ENCODE measurements at places on chromosomes 16 and 17.

- no peaks in the 10 kb centered on the region for H3K36me3 ChIP-seq
- H3K27me3 ChIP-seq: peaks cover 5% of the 10 kb centered on the region
- no peak overlapping the region for H3K4me3 ChIP-seq
- DNase-seq: no peak
- peaks cover 9% of the 10 kb centered on the region for H3K4me1 ChIP-seq
Observed at GRCh38 chr16:86771506-86772460, 193.4 kb downstream of the FOXL1 start.

DNA sequence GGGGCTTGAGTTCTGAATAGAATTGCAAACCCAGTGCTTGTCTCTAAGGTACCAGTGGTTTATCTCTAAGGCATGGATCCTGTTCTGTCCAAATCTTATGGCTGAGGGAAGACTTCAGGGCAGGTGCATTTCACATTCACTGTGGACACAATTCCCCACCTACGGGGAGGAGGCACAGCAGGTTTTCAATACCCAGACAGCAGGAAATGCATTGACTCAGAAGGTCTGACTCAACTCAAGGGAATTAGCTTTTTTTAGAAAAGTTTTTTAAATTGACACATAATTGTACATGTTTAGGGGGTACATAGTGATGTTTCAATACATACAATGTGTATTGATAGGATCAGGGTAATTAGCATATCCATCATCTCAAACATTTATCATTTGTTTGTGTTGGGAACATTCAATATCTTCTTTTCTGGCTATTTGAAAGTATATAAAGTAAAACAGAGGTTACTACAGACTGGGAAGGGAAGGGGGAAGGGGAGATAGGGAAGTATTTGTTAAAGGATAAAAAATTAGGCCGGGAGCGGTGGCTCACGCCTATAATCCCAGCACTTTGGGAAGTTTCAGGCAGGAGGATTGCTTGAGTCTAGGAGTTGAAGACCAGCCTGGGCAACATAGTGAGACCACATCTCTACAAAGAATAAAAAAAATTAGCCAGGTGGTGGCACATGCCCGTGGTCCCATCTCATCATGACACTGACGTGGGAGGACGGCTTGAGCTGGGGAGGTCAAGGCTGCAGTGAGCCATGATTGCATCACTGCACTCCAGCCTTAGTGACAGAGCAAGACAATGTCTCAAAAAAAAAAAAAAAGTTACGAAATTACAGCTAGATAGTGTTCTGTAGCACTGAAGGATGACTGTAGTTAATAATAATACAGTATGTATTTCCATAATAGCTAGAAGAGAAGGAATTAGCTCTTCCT lies 54.9 kb downstream of the RGS9 start:
- H3K27me3 ChIP-seq: no peaks in the 10 kb centered on the region
- H3K27ac ChIP-seq: peak overlapping the region; percentile 16
- no peaks in the 10 kb centered on the region for H3K36me3 ChIP-seq
- H3K4me3 ChIP-seq: no peak overlapping the region
- H3K4me1 ChIP-seq: peaks cover 12% of the 10 kb centered on the region

- peaks cover 3% of the 10 kb centered on the region for H3K4me1 ChIP-seq
- peaks cover 16% of the 10 kb centered on the region for H3K36me3 ChIP-seq
- no peak overlapping the region for H3K27ac ChIP-seq
Observed at GRCh38 chr16:83674931-83675535, 132.7 kb upstream of the HSBP1 start.

GRCh38 chr17:50866950-50867362 lies 802 bp upstream of the TOB1 start:
- peak overlapping the region; percentile 100 for H3K27ac ChIP-seq
- peaks cover 7% of the 10 kb centered on the region for H3K36me3 ChIP-seq
- no peak for DNase-seq
- no peaks in the 10 kb centered on the region for H3K27me3 ChIP-seq

DNA sequence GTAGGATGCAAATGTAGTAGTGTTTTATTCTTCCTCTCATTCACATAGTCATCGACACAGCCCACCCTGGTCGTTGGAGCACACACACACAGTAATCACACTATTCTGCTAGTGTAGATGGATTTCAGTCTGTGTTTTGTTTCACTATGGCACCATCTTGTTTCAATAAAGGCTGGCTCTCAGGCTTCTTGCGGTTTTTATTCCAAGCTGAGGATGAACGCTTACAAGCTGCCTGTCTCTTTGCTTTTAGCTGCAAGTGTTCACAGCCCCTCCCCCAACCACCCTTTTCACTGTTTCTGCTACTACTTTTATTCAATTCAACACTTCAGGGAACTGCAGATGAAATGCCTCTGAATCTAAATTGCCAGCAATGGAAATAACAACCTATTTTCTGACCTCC lies 140.9 kb upstream of the PMFBP1 start:
- H3K4me3 ChIP-seq: no peak overlapping the region
- no peak overlapping the region for H3K27ac ChIP-seq
- H3K36me3 ChIP-seq: peaks cover 2% of the 10 kb centered on the region
- peaks cover 6% of the 10 kb centered on the region for H3K4me1 ChIP-seq
- H3K27me3 ChIP-seq: no peaks in the 10 kb centered on the region

GRCh38 chr17:48102798-48103715 lies 1.8 kb upstream of the CBX1 start:
- DNase-seq: no peak
- peaks cover 8% of the 10 kb centered on the region for H3K27me3 ChIP-seq
- peak overlapping the region; percentile 87 for H3K4me3 ChIP-seq
- H3K27ac ChIP-seq: no peak overlapping the region
- H3K36me3 ChIP-seq: no peaks in the 10 kb centered on the region
- peaks cover 11% of the 10 kb centered on the region for H3K4me1 ChIP-seq

GRCh38 chr17:9566067-9566466 lies 9.6 kb downstream of the STX8 start:
- H3K27ac ChIP-seq: no peak overlapping the region
- no peaks in the 10 kb centered on the region for H3K27me3 ChIP-seq
- peaks cover 12% of the 10 kb centered on the region for H3K36me3 ChIP-seq
- DNase-seq: no peak
- no peaks in the 10 kb centered on the region for H3K4me1 ChIP-seq

DNA sequence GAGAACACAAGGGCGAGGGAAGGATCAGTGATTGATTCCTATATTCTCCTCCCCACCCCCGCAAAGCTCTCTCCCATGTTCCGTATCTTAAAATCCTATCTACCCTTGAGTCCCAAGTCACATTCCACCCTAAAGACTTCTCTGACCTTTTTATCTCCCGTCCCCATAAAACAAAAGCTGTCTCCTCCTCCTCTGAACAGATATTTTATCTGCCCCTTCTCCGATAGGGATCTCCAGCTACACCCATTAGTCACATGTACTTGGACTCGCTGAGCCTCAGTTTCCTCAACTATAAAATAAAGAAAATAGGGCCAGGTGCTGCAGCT lies 12.8 kb downstream of the GGA2 start:
- H3K27ac ChIP-seq: peak overlapping the region; percentile 77
- H3K36me3 ChIP-seq: peaks cover 27% of the 10 kb centered on the region
- no peaks in the 10 kb centered on the region for H3K27me3 ChIP-seq
- peaks cover 24% of the 10 kb centered on the region for H3K4me1 ChIP-seq
- DNase-seq: no peak
- H3K4me3 ChIP-seq: no peak overlapping the region

- no peaks in the 10 kb centered on the region for H3K36me3 ChIP-seq
- no peak overlapping the region for H3K4me3 ChIP-seq
- H3K27me3 ChIP-seq: no peaks in the 10 kb centered on the region
- no peak for DNase-seq
Observed at GRCh38 chr16:49773534-49774475, 82.1 kb downstream of the ZNF423 start.

DNA sequence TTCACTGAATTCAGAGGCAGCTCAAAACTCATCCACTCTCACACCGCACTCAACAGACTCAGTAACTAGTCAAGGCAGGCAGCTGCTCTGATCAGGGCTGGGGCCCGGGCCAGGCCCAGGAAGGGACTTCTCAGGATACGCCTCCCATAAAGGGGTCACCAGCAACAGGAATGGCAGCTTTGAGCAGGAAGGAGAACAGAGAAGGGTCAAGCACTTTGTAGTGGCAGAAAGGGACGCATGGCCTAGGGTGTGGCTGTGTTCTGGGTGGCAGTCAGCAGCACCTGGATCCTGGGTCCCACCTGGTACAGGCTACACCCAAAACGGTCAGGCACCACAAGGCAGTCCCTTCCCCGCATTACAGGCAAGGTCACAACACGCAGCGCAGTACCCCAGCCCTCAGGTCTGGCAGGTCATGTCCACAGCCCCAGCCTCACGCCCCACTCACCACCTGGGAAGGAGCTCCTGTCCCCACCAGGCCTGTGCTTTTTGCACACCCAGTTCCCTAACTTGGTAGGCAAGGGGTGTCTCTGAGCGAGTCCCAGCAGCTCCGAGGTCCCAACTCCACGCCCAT lies 99.7 kb downstream of the ZNF778 start:
- no peaks in the 10 kb centered on the region for H3K27me3 ChIP-seq
- H3K4me3 ChIP-seq: no peak overlapping the region
- peak overlapping the region; percentile 81 for H3K27ac ChIP-seq
- DNase-seq: no peak

GRCh38 chr17:53630638-53631037 lies 192.1 kb upstream of the KIF2B start:
- H3K4me3 ChIP-seq: no peak overlapping the region
- peaks cover 12% of the 10 kb centered on the region for H3K36me3 ChIP-seq
- peaks cover 55% of the 10 kb centered on the region for H3K4me1 ChIP-seq
- no peak overlapping the region for H3K27ac ChIP-seq
- DNase-seq: no peak

- peaks cover 29% of the 10 kb centered on the region for H3K27me3 ChIP-seq
- DNase-seq: peak; percentile 17
- H3K4me3 ChIP-seq: peak overlapping the region; percentile 95
- H3K4me1 ChIP-seq: peaks cover 19% of the 10 kb centered on the region
Observed at GRCh38 chr17:32445074-32445415, 735 bp downstream of the PSMD11 start.

DNA sequence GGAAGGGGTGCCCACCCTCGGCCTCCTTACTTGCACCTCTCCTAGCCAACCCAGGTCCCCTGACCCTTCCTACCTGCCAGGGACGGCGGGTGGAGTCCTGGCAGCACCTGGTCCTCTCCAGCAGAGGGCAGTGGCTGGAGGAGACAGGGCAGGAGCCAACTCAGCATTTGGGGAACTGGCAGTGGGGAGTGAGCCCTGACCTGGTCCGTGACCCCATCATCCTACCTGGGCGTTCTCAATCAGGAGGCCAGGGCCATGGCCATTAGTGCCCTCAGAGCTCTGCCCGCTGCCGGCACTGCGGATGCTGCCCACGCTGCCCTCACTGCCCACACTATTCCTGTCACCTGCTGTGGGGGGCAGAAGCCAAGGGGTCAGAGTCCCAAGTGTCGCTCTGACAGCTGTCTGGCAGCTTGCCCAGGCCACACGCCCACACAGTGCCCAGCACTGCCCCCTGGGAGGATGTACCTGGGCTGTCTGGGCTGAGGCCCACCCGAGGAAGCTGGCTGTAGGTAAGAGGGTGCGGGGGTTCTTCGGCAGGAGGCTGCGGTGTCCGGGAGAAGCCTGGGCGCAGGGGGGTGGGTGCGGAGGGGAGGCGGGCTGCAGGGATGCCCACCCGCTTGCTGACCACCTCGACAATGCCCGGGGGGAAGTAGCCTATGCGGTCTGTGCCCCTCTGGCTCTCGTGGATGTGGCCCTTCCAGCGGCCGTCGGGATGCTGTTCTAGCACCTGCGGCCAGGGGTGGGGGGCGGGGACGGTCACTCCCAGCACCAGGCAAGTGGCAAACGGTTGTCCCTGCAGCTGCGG lies 10.8 kb downstream of the CASKIN2 start:
- no peak overlapping the region for H3K27ac ChIP-seq
- H3K4me1 ChIP-seq: no peaks in the 10 kb centered on the region
- H3K27me3 ChIP-seq: no peaks in the 10 kb centered on the region
- DNase-seq: peak; percentile 73

DNA sequence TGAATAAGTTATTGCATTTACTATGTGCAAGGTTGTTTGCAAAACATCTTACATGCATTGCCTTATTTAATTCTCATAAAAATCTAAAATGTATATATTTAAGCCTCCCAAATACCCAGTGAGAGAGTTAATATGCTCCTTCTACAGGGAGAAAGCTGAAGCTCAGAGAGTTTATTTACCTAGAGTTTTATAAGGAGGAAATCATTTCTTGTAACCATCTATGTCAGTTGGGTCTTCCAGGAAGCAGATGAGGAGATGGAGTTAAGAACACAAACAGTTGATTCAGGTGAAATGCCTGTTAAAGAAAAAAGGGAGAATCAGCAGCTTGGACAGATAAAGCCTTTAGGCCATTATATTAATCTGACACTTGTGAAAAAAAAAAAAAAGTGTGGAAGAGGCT lies 62.6 kb upstream of the DHX40 start:
- no peak for DNase-seq
- peaks cover 4% of the 10 kb centered on the region for H3K4me1 ChIP-seq
- H3K4me3 ChIP-seq: no peak overlapping the region
- peaks cover 4% of the 10 kb centered on the region for H3K36me3 ChIP-seq

DNA sequence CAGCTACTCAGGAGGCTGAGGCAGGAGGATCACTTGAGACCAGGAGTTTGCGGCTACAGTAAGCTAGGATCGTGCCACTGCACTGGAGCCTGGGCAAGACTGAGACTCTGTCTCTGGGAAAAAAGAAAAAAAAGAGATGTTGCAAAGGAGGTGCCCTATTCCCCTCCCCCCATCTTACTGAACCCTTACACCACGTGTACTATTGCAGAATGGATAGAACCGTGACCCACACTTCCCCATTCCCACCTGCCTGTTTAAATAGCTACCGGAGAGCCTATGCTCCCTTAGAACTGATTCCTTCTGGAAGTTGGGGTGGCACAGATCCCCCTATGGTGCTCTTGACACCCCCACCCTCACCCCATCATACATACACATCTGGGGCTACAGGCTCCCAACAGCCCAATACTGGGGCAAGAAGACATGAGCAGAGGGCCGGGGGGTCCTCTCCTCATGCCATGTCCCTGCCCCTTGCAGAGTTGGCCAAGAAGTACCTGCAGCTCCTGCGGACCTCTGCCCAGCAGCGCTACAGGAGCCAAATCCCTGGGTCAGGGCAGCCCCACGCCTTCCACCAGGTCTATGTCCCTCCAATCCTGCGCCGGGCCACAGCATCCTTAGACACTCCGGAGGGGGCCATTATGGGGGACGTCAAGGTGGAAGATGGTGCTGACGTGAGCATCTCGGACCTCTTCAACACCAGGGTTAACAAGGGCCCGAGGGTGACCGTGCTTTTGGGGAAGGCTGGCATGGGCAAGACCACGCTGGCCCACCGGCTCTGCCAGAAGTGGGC lies 35.7 kb downstream of the NLRC5 start:
- no peaks in the 10 kb centered on the region for H3K36me3 ChIP-seq
- no peak overlapping the region for H3K27ac ChIP-seq
- peaks cover 8% of the 10 kb centered on the region for H3K4me1 ChIP-seq

- DNase-seq: peak; percentile 24
- H3K27ac ChIP-seq: no peak overlapping the region
- peaks cover 2% of the 10 kb centered on the region for H3K36me3 ChIP-seq
- peaks cover 26% of the 10 kb centered on the region for H3K27me3 ChIP-seq
- H3K4me3 ChIP-seq: no peak overlapping the region
Observed at GRCh38 chr16:582614-583331, 7.1 kb upstream of the RAB40C start.

- H3K4me1 ChIP-seq: peaks cover 8% of the 10 kb centered on the region
- no peaks in the 10 kb centered on the region for H3K36me3 ChIP-seq
- H3K4me3 ChIP-seq: no peak overlapping the region
- H3K27me3 ChIP-seq: peaks cover 15% of the 10 kb centered on the region
Observed at GRCh38 chr17:44338702-44339101, 6.4 kb upstream of the GRN start.
